ENCODE measurements at places on chromosomes 5 and 9.

GRCh38 chr5:177111720-177112394, 21.7 kb upstream of the NSD1 start:
- peak; percentile 43 for DNase-seq

DNA sequence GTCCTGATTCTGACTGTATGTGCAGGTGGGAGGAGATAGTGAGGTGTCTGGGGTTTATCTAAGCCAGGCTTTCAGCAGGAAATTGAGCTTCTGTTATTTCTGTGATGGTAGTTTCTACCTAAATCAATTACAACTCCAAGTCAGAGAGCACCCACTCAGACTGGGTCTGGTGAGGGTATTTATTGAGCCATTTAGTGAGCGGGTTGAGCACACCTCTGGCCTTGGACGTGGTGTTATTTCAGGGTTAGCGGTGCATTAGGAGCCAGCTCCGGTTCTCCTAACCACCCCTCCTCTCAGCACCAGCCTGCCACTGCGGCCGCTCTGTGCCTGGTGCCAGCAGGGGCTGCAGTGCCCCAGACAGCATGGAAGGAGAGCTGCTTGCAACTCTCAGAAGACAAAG, 238.9 kb downstream of the CACNA1B start:
- DNase-seq, result no peak

DNA sequence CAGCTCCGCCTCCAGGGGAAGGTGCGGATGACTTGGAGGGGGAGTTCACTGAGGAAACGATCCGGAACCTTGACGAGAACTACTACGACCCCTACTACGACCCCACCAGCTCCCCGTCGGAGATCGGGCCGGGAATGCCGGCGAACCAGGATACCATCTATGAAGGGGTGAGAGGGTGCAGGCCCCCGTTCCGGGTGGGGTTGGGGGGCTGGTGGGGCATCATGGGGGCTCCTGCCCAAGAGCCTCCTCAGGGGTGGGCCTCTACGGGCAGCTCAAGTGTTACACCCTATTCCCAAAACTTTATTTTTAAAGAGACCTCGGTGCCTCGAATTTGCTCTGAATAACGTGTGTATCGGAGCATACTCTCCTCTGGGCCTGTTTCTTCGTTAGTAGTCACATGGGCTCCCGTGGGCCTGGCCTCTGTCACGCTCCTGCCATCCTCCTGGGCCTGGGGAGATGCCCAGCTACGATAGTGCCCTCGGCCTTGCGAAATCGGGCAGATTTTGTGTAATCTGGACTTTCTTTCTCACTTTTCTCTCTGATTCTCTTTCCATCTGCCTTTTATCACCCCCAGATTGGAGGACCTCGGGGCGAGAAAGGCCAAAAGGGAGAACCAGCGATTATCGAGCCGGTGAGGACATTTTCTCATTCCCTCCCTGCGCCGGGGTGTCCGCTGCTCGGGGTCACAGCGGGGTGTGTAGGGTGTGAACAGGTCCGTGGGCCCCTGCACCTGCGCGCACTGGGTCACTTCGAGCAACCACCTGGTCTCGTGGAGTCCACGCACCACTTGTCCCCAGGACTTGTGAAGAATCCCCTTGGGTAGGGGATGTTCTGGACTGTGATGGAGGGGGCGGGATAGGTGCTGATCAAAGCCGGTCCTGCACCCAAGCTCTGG, 90.1 kb downstream of the COL5A1 start:
- DNase-seq, result no peak

GRCh38 chr5:141349917-141350619, at the start of gene PCDHGB1:
TSS of gene PCDHGB1 (plus strand) at chr5:141350099. CDS start at chr5:141350261, 162 bp downstream.
- peak; percentile 36 for DNase-seq

DNA sequence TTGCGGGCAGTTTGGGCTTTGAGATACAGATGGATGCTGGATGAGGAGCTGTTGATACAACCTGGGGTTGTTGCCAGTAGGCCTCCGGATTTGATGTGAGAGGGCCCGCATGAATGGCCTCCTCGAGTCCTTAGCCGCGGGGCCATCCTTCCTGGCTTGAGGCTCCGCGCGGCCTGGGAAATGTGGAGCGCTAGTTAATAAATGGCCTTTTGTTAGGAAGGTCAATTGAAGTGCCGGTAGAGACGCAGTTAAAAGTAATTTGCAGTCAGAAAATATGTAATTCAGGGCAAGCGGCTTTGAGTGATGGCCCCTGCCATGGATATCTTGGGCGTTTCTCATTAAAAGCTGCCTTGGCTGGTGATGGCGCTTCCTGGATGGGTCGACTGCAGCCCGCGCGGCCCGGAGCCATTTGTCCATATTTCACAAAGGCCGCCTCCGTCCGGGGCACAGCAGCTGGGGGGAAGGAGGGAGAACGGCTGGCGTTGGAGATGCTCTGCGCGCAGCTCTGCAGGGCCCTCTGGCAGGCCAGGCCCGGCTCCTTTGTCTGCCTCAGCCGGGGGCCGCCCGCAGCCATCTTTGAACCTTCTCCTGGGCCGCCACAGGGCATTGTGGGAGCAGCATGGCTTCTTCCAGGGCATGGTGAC, 11.2 kb downstream of the MVB12B start:
- DNase-seq, result no peak

DNA sequence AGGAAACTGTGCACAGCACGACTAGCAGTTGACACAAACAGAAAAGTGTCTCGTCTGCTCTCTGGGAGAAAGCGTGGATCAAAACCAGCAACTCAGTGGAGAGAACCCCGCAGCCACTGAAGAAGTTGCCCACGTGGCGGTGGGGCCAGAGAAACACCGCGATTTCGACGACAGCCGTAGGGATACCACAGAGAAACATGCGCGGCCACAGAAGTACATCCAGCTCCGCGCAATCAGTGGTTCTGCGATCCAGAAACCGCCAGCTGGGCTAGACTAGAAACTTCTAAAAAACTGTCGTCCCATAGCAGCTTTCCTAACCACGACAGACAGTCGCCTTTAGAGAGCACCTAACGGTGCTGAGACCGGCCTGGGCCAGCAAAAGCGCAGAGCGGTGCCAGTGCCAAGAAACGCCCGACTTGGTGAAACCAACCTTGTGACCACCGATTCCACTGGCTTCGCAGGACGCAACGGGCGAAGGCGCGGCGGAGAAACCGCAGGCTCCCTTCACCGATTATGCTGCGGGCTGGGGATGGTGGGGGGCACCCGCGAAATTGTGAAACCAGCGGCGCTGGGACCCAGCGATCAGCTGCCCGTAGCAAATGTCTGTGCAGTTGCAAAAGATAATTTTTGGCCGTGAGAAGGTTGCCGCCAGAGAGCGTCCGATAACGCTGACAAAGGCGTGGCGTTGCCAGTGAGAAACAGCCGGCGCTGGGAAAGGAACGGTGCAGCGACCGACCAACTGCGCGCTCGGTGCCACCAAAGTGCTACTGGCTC, 2.7 kb upstream of the ANXA2R start:
- DNase-seq, result peak; percentile 80

GRCh38 chr9:75083188-75083970, 4.6 kb downstream of the NMRK1 start:
- DNase-seq, result no peak

- DNase-seq, result no peak
Measured at GRCh38 chr9:36006549-36007315, 30.0 kb upstream of the RECK start.

DNA sequence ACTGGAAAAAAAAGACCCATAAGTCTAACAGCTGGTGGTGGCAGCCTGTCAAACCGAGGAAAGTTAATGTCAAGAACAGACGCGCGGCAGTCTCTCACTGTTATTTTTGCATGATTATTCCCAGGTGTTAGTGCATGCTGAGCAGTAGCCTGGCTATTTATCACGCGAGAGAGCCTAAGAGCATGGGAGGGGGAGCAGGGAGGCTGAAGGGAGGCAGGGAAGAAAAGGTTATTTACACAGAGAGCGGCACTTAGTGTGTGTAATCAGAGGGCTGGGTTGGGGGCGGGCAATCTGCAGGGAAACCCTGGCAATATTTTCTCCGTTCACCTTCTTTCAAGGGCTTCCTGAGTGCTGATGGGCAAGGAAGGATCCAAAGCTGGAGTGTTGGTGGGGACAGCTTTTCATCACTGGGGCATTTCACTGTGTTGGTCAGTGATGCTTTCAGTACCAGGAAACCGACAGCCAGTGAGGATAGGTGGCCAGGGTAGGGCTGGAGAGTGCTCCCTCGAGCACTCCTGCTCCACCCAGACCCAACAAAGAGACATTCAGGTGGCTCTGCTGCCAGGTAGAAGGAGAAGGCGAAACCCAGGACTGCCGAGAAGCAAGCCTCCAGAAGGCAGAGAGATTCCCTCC, 39.6 kb downstream of the ZNF608 start:
- DNase-seq, result peak; percentile 3

DNA sequence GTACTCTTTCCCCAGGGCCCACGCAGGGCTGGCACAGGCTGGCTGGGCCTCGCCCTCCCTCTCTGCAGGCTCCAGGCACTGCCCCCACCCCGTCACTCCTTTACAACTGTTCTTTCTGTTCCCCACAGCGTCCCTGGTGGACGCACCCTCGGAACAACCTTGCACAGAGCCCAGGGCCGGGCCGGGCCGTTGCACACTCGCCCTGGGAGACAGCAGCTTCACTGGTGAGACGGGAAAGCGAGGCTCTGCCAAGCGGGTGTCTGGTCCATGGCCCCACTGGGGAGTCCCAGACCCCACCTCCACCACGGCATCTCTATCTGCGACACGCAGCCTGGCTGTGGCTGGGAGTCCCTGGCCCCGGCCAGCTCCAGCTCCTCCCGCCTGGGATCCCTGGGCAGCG, 18.4 kb upstream of the QSOX2 start:
- DNase-seq, result no peak

- DNase-seq, result no peak
Measured at GRCh38 chr5:178793151-178793550, 62.7 kb upstream of the ZNF354A start.

- DNase-seq, result peak; percentile 43
Measured at GRCh38 chr5:136159457-136159856, 26.8 kb downstream of the SMAD5 start.

DNA sequence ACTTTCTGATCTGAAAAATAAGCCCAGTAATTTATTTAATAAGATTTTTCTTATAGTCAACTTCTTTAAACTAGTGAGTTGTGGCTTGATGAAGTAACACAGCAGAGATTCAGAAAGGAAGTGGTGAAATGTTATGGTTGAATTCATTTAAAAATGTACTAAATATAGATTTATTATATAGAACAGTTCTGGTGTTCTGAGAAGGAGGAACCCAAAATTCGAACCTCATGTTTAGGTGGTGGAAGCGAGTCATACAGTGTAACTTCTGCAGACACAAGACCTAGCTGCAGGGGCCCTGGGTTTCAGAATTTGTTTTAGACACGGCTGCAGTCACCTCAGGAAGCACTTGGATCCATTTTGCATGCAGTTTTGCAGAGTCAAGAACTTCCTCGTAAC, 188.2 kb downstream of the TRIO start:
- peak; percentile 40 for DNase-seq

DNA sequence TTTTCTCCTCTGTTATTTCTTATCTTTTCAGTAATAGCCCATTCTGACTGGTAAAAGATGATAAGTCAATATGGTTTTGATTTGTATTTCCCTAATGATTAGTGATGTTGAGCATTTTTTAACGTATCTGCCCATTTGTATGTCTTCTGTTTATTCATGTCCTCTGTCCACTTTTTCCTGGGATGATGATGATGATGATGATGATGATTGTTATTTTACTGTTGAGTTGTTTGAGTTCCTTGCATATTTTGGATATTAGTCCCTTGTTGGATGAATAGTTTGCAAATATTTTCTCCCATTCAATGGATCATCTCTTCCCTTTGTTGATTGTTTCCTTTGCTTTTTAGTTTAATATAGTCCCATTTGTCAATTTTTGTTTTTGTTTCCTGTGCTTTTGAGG, 27.0 kb downstream of the UTP15 start:
- DNase-seq, result peak; percentile 75

- peak; percentile 74 for DNase-seq
Measured at GRCh38 chr9:87109231-87109631, 161.9 kb upstream of the GAS1 start.

DNA sequence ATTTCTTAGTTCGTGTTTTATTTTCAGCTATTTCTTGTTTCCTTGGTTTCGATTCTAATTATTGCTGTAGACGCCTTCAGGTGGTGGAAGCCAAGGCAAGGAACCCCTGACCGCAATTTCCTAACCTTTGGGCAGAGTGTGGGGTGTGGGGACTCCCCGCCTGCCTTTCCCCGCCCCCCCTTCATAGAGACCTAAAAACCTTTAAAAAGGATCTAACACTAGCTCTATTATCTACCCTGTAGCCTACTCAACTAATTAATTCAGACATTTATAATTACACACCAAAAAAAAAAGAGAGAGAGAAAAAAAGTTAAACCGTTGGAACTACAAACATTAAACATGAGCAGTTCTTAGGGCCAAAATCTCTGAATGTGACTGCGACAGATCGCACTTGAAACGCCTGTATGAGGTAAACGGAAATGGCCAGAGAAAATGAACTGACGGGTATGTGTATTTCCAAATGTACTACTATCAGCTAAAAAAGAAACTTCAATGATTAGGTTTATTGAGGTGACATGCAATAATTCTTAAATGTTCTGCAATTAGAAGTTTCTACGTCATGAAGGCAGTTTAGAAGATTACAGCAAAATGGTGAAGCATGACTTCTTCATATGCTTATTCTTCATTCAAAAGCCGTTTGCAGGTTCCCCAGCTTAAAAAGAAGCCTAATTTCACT, 19.0 kb upstream of the FER start:
- DNase-seq, result no peak

DNA sequence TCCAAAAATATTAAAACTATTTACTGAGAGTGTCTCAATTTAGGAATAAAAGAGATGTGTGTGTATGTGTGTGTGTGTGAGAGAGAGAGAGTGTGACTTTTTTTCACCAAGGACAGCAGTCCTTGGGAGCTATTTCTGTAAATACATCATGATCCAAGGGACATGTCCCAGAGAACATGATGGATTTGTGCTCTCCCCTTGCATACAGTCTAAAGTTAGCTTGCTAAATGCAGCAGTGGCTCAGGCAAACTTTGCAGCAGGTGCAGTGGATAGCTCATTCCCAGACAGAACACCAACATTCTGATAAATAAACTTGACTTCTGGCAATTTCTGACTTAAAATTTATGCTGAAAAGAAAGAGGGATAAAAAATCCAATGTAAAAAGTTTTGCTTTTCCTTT, 55.4 kb upstream of the SGCD start:
- DNase-seq, result no peak

GRCh38 chr5:120298981-120299380, 165.1 kb upstream of the PRR16 start:
- DNase-seq, result no peak

GRCh38 chr5:82967072-82967471, 110.1 kb downstream of the TMEM167A start:
- no peak for DNase-seq

GRCh38 chr9:90014421-90014820, 409.6 kb downstream of the GADD45G start:
- DNase-seq, result no peak
